ENCODE measurements at places on chromosomes 16 and 17. TPM values are rescaled to one million over a fixed set of nuclear protein-coding genes. Genes with fewer than 3 reads are reported as not detected.
A peak's percentile ranks its signal among the peaks of the same experiment; 100 is the strongest.

The KCNJ12 gene
- 0.81 TPM for total RNA-seq

The CACNG3 gene
- total RNA-seq, result not detected

- peaks cover 13% of the 10 kb centered on the region for H3K4me1 ChIP-seq
- peak; percentile 64 for DNase-seq
- H3K27me3 ChIP-seq, result no peaks in the 10 kb centered on the region
Observed at GRCh38 chr17:39730095-39730921, at the start of gene MIEN1. MIEN1 (minus strand) TSS chr17:39730532; CDS start chr17:39730495, 37 bp downstream.

GRCh38 chr17:14351493-14351892 lies 50.6 kb downstream of the HS3ST3B1 start:
- H3K4me3 ChIP-seq, result no peak overlapping the region
- DNase-seq, result no peak
- H3K27ac ChIP-seq, result no peak overlapping the region
- H3K4me1 ChIP-seq, result no peaks in the 10 kb centered on the region

Data from thoracic aorta (tissue), 2 donors.